ENCODE measurements at places on chromosomes 13 and 19. TPM values are rescaled to one million over a fixed set of nuclear protein-coding genes. Genes with fewer than 3 reads are reported as not detected.
A peak's percentile ranks its signal among the peaks of the same experiment; 100 is the strongest.

GRCh38 chr13:48231080-48231479 lies 1.9 kb upstream of the ITM2B start:
- DNase-seq: no peak

DNA sequence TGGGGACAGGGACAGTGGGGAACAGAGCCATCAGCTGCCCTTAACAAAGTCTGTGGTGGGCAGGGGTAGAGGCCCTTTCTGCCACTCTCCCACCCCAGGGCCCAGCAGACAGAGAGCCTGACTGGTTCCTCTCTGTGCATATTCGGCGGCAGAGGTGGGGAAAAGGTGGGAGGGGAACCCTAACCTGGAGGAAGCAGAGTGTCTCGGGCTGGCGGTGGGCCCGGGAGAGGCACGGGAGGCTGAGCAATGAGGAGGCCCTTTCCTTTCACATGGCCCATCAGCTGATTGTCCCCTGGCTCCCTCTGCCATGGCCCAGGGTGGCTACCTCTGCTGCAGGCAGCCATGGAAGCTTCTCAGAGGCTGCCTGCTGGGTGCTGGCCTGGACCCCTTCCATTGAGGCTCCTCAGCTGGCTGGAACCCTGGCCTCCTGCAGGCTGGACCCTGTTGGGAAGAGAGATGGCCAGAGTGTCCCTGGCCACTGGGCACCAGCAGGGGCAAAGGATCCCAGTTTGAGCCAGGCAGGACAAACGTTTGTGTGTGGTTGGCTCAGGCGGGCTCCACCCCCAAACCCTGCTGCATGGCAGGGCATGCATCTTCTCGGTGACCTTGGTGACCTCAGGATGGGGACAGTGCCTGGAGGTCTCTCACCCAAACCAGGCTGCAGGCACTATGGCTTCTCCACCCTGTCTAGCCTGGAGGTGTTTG lies 202.8 kb upstream of the ZNF536 start:
- DNase-seq: no peak

GRCh38 chr13:26300140-26300539 lies 46.2 kb downstream of the CDK8 start:
- DNase-seq: peak; percentile 42

DNA sequence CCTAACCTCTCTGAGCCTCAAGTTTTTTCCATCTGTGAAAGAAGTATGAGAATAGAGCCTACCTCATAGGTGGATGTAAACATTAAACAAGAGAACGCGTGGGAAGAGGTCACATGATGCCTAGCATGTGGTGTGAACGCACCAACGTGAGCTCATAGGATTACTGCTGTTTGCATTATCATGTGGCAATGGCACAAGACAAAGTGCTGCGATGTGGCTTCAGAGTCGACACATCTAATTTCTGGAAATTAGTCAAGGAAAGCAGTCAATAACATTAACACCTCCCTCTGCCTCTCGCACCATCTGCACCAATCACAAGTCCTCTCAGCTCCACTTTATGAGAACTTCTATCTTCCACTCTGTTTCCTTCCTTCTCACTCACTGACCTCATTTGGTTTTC lies 489.7 kb downstream of the COG6 start:
- no peak for DNase-seq

GRCh38 chr19:3183721-3184641 lies 1.7 kb upstream of the NCLN start:
- no peak for DNase-seq

DNA sequence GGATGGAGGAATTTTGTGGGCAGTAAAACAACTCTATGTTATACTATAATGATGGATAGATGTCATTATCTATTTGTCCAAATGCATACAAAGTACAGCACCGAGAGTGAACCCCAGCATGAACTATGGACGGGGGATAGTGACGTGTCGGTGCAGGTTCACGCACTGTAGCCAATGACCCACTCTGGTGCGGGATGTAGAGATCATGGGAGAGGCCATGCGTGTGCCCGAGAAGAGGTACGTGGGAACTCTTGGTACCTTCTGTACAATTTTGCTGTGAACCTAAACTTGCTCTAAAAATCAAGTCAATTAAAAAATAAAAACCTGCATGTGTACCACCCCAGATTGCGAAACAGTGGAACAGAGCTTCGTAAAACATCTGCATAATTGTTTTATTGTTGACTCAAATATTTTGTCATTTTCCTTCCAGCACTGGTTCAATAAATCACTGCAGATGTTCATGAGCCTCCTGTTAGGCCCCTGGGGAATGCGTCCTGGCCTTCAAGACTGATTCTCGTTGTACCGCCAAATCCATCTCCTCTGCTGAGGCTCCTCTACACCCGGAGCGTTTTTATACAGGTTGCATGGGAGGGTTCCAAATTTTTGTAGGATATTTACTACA lies 30.9 kb downstream of the COL4A1 start:
- DNase-seq: no peak

DNA sequence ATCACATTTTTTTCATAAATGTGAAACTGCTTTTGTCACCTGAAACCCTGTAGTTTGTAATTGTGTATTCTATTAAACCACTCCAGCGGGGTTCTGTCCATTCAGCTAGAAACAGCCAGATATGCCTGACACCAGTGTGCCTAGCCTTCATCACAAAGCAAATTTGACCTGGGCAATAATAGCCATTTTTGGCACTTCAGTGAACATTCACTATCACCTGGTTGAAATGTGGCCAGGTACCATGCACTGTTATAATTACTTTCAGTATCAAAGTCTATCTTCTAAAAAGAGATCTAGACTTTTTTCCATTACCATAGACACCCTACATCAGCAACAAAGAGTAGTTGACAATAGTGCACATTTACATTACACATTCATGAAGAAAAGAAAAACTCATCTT lies 64.5 kb downstream of the ZNF257 start:
- DNase-seq: no peak

DNA sequence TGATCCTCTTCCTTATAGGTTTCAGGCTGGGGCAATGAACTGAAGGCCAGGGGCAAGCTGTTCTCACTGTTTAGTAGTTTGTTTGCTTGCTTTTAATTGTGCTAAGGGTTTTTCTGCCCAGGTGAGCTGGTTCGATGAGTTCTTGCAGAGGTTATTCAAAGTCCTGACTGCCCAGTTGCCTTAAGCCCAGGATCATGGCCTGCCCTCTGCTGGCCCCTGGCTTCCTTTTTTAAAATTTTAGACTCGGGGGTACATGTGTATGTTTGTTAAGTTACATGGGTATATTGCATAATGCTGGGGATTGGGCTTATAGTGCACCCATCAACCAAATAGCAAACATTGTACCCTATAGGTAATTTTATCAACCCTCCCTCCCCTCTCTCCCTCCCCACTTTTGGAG lies 65.7 kb downstream of the ZNF536 start:
- no peak for DNase-seq

- DNase-seq: no peak
Measured at GRCh38 chr13:47945738-47946137, 55.3 kb downstream of the SUCLA2 start.

DNA sequence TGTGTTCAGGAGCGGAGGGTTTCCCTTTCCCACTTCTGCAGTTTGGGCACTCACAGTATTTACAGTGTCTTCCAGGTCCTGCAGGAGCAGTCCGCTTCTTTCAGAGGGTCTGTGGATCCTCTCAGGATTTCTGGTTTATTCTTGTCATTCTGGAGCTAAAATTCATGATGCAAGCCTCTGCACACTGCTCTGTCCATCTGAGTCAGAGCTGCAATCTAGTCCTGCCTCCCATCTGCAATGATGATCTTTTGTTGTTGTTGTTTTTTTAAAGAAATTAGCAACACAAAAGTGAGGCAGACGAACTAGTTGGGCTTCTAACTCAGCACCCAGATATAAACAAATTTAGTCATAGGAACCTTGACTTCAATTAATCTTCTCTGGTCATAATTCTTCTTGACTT lies 86.5 kb downstream of the DLEU7 start:
- no peak for DNase-seq

DNA sequence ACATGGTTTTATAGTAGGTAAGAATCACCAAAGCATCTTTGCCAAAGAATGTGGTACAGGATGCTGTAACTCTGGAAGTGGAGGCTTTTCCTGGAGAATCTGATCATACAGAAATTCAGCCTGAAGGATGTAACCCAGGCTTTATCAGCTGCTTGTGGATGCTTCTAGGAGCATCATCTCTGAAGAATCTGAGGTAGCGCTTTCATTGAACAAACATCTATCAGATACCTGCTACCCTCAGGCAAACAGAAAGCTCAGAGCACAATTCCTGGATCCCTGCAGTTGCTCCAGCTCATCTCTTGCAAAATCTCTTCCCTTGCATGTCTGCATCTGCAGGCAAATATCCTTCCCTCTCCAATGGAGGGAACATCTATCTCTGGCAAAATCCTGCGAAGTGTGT lies 9.3 kb downstream of the FAM124A start:
- DNase-seq: no peak

DNA sequence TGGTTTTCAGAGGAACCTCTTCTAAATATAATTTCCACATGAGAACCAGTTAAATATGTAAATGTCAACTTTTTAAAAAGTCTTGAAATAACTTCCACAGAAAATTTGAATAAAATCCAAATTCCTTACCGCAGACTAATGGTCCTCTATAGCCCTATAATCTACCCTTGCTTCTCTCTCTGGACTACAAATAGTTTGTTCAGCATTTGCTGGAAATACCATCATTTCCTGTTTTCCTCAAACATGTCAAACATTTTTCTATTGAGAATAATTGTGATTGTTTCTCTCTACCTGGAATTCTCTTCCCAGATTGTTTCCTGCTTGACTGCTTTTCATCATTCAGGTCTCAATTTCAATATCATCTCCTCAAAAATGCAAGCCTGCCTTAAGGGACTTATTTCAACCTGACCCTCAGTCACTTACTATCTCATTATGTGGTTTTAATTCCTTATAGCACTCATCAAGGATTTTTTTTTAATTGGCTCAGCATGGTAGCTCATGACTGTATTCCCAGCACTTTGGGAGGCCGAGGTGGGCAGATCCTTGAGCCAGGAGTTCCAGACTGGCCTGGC lies 898.9 kb upstream of the MIR17HG start:
- peak; percentile 1 for DNase-seq

DNA sequence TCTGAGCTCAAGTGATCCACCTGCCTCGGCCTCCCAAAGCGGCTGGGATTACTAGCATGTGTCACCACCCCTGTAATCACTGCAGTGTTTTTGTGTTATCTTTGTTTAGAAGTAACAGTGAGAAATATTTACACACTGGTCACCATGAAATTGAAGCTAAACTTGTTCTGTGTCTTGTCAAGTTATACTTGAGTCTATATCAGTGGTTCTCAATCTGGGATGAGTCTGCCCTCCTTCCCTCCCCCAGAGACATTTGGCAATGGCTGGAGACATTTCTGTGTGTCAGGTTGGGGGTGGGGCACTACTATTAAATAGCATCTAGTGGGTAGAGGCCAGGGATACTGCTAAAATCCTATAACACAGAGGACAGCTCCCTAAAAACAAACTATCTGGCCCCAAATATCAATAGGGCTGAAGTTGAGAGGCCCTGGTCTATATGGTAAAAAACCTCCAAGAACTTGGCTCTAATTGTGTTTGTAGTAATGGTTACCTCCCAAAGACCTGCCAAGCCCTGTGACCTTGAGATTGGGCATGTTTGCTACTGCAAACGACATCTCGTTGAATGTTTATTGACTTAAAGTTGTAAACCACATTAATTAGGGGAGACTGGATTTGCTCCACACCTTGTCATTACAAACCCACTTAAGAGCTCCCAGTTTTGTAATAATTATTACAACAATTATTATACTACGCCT lies 6.9 kb downstream of the CTU1 start:
- DNase-seq: no peak

DNA sequence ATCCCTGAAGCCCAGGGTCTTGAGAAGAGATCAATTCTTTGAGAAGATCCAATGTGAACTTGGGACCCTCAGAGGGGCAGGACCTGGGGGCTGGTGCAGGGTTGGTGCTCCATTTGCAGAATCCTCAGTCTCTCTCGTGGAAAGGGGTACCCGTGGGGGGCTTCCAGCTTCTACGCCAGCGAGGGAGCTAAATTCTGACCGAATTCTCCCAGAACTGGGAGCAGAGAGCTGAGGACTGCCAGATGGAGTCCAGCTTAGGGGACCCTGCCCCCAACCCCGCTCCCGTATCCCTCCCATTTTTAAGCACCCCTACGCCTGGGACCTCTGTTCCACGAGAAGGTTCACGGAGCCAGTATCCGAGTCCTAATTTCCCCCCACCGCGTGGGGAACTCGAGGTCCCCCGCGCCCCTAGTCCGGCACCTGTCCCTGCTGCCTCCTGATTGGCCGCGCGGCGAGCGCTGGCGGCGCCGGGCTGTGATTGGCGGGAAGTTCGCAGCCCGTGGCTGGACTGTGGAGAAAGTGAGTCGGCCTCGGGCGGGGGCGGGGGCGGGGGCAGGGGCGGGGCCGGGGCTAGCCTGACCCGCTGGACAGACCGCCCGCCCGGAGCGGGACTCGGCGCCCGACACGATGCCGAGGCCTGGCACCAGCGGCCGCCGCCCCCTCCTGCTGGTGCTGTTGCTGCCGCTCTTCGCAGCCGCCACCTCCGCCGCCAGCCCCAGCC lies 4.4 kb upstream of the LTBP4 start:
- DNase-seq: peak; percentile 82

DNA sequence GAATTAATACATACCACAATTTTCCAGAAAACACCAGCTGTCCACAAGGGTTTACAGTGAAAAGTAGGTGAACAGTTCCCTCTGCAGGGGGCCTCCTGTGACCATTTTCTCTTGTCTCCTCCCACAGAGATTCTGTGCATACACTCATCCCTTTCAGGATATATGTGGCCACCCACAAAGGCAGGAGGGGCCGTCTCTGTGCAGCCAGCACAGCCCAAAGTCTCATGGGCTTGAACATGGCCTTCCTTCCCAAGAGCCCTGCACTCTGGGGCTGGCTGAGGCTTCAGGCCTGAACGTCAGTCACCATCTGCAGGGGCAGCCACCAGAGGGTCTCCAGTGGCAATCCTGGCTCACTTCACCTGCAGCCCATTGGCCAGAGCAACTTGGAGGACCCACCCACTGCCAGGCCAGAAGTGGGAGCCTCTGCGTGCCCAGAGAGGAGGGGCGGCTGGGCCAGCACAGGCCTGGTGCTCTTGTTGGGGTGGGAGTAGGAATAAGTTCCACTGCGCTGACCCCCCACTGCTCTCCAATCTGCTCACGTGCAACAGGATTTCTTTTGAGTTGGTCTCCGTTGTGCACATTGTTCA lies 25.1 kb downstream of the TMEM161A start:
- DNase-seq: no peak

DNA sequence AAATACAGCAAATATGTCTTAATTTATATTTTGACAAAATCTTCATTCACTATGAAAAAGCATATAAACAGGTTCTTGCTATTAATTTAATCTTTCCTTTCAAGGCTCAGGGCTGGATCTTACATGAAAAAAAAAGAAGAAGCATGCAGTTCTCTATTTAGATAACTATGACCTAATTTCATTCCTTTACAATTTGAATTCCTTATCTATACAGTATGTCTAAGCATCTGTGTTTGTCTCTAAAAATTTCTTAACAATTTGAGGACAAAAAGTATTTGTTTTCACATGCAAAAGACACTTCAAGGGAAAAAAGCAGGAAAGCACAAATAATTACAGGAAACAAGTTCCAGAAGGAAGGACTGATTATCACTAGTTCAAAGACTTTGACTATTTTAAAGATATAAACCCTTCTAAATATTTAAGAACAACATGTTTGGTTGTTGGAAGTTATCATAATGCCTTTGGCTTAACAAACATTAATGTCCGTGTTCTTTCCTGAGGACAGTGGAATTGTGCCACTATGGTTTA lies 157.5 kb downstream of the TBC1D4 start:
- DNase-seq: no peak

SIAH3 gene
- not detected for total RNA-seq

CYP2A6 gene
- not detected for total RNA-seq

FCHO1 gene
- 0.65 TPM for total RNA-seq

SHD gene
- not detected for total RNA-seq

SEMA6B gene
- total RNA-seq: 50.6 TPM

CYP4F8 gene
- total RNA-seq: not detected

SLC25A41 gene
- total RNA-seq: not detected

LILRB5 gene
- not detected for total RNA-seq

ANGPTL4 gene
- total RNA-seq: 1.5 TPM

SLC8A2 gene
- 0.22 TPM for total RNA-seq

All from lung microvascular endothelial cell (primary cell).